Activated T-helper 2 cell treated with anti-CD3 and anti-CD28 coated beads, Interferon-gamma antibody, Interleukin-2, Interleukin-4, amounts not matched to agents 10 μg/mL and 5 μg/mL and 100 μg/mL, durations not matched to agents 14 hours and 24 hours and 36 hours (primary cell): ENCODE measurements at places on chromosomes 2 and 18. TPM values are rescaled to one million over a fixed set of nuclear protein-coding genes. Genes with fewer than 3 reads are reported as not detected.

DNA sequence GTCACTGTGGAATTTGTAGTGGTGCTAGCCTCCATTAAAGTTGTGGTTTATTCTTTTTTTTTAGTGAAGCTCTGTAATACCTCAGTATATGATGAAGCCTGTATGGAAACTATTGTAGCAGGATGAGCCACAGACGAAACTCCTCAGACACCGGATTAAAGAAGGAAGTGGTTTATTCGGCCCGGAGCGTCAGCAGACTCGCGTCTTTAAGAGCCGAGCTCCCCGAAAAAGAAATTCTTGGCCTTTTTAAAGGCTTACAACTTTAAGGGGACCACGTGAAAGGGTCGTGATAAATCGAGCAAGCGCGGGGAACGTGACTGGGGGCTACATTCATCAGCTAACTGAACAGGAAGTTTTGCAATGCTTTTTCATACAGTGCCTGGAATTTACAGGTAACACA lies 8.1 kb upstream of the CCL20 start:
- DNase-seq = no peak

GRCh38 chr2:231664727-231665126 lies 43.6 kb upstream of the PTMA start:
- DNase-seq = no peak

- DNase-seq = no peak
Measured at GRCh38 chr2:132857319-132857718, 187.3 kb upstream of the LYPD1 start.

- no peak for DNase-seq
Measured at GRCh38 chr2:157698430-157698829, 69.8 kb upstream of the ACVR1C start.

DNA sequence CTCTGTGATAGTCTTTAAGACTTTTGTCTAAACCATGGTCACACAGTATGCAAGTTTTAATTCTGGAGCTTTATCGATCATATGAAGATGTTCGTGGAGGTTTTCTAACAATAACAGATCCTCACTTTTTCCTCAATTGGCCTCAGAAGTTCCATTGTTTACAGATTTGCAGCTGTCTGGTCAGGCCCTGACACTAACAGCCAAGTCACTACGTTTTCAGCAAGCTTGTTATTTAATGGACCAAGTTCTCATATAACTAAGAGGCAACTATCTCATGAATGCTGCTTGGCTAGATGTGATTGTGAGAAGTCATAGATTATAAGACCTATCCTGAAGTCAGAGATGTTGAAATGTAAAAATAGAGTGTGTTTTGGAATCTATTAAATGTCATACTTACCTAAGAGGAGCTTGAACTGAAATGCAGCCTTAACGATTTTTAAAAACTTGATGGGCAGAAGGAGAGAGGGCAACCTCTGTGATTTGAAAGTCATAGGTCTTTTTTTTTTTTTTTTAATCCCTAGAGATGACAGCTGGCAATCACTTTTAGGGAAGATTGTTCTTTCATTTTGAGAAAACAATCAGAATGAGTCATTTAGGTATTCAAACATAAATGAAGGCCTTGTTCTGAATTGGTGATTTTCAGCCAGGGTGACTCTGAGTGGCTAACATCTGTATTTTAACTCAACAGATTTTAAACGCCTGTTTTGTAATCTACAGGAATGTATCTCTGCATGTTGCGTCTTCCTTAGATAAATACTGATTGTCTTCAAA lies 48.4 kb upstream of the NEMP2 start:
- no peak for DNase-seq

GRCh38 chr2:37223131-37223530 lies 8.3 kb downstream of the CEBPZ start:
- DNase-seq = no peak

- DNase-seq = no peak
Measured at GRCh38 chr2:239756031-239756789, 268.9 kb downstream of the NDUFA10 start.

DNA sequence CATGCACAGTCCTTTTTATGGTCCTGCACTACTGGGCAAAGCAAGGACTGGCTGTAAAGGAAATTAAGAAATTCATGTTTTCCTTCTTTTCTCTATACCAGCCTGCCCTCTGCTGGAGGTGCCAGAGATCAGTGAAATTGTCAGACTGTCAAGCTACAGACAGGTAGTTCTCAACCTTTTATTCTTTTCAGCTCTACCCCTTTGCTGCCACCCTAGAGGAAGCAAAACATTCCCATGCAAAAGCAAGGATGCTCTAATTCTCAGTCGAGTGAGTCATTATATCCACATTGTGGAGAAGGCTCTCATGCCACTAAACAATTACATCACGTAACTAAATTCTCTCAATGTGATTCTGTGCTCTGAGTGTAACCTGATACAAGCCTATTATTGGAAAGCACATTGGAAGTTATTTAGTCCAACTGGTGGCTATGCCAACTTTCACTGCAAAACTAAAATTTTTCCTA lies 25.0 kb upstream of the RAPGEF4 start:
- no peak for DNase-seq

- no peak for DNase-seq
Measured at GRCh38 chr2:240932001-240932723, 26.0 kb downstream of the CROCC2 start.

GRCh38 chr2:38386377-38386776 lies 9.3 kb upstream of the ATL2 start:
- DNase-seq = no peak

GRCh38 chr2:75416420-75417342 lies 144.1 kb downstream of the EVA1A start:
- no peak for DNase-seq

- DNase-seq = no peak
Measured at GRCh38 chr2:10245661-10246060, 57.0 kb upstream of the HPCAL1 start.

The CFAP221 gene
- total RNA-seq = not detected in 2 replicates

The RSAD2 gene
- 2.0 and 2.2 TPM in 2 replicates for total RNA-seq

The ST8SIA5 gene
- total RNA-seq = 0.05 and 0.39 TPM in 2 replicates

The HSPE1 gene
- 301 and 309 TPM in 2 replicates for total RNA-seq

The POU3F3 gene
- total RNA-seq = not detected in 2 replicates

The CXCR1 gene
- total RNA-seq = not detected in 2 replicates
